Progenitor cell of endocrine pancreas (in vitro differentiated cells): ENCODE measurements at places on chromosomes 4 and X. TPM values are rescaled to one million over a fixed set of nuclear protein-coding genes. Genes with fewer than 3 reads are reported as not detected.

DNA sequence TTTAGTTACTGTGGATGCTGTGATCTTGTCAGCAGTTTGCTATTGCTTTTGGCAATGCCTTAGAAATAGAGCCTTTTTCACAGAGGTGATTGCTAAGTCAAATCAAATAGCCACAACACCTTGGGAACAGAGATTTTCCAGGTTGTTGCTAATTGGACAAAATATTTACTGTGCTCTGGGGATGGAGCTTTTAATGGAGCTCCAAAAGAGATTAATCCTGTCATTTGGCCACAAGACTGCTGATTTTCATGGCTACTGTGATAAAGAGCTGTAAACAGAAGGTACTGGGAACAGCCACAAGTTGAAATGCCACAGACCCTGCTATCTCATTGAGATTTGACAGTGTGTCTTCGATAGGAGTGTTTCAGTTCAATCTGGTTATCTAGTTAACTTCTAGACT lies 1715.2 kb upstream of the ADGRL3 start:
- peaks cover 5% of the 10 kb centered on the region for H3K4me1 ChIP-seq
- no peak for DNase-seq
- no peak overlapping the region for H3K27ac ChIP-seq
- H3K36me3 ChIP-seq = no peaks in the 10 kb centered on the region
- no peak overlapping the region for H3K4me3 ChIP-seq
- no peaks in the 10 kb centered on the region for H3K27me3 ChIP-seq

The LRAT gene
- total RNA-seq = 22.6 and 23.3 TPM in 2 replicates

- peaks cover 4% of the 10 kb centered on the region for H3K4me1 ChIP-seq
- peaks cover 21% of the 10 kb centered on the region for H3K36me3 ChIP-seq
- H3K27me3 ChIP-seq = no peaks in the 10 kb centered on the region
- no peak overlapping the region for H3K27ac ChIP-seq
These were observed 65.5 kb upstream of the FHDC1 start for GRCh38 chr4:152870606-152871005.

GRCh38 chrX:96770315-96770714 lies 85.7 kb downstream of the DIAPH2 start:
- no peak for DNase-seq
- H3K27me3 ChIP-seq = no peaks in the 10 kb centered on the region
- H3K4me1 ChIP-seq = no peaks in the 10 kb centered on the region
- H3K36me3 ChIP-seq = no peaks in the 10 kb centered on the region

DNA sequence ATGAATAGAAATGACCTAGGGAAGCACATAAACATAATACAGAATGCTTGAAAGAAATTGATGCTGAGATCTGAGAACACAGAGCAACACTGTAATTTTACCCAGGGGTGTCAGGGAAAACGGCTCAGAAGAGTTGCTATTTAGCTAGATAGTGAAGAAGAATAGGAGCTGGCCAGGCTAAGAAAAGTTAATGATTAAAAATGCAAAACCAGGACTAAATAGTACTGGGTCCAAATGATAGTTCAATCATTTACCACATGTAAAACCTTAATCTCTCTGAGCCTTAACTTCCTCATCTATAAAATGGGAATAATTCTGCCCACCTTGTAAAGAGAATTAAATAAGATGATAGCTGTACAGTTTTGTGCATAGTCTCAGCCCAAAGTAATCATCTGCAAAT lies 97.1 kb downstream of the PARM1 start:
- H3K27ac ChIP-seq = no peak overlapping the region
- DNase-seq = no peak
- peaks cover 3% of the 10 kb centered on the region for H3K4me1 ChIP-seq
- no peaks in the 10 kb centered on the region for H3K27me3 ChIP-seq

GRCh38 chr4:10413177-10413576 lies 44.0 kb downstream of the ZNF518B start:
- no peak overlapping the region for H3K27ac ChIP-seq
- H3K4me1 ChIP-seq = peaks cover 1% of the 10 kb centered on the region
- H3K27me3 ChIP-seq = no peaks in the 10 kb centered on the region
- DNase-seq = no peak
- no peaks in the 10 kb centered on the region for H3K36me3 ChIP-seq

The TBC1D1 gene
- 120 and 138 TPM in 2 replicates for total RNA-seq

The BEX2 gene
- 36.0 and 42.0 TPM in 2 replicates for total RNA-seq

The PDZD4 gene
- 4.5 and 4.8 TPM in 2 replicates for total RNA-seq

The TLR1 gene
- 3.0 and 3.1 TPM in 2 replicates for total RNA-seq

DNA sequence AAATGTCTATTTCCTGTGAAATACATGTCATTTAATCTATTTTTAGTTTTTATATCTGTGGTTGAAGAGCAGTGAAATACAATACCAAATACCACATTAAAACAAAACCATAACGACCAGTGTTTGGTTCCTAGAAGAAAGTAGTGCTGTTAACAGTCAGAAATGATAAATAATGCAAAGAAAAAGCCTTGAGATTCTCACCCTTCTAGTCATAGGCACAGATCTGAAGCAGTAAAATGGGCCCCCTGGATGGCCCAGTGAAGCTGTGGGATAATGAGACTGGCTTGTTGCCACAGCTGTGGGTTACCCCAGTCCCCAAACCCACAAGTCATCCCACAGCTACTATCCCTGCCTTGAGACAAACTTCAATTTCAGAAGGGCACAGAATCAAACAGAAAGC lies 137.3 kb upstream of the RPL34 start:
- no peaks in the 10 kb centered on the region for H3K4me1 ChIP-seq
- no peak for DNase-seq
- no peak overlapping the region for H3K4me3 ChIP-seq
- H3K27me3 ChIP-seq = no peaks in the 10 kb centered on the region
- H3K27ac ChIP-seq = no peak overlapping the region
- no peaks in the 10 kb centered on the region for H3K36me3 ChIP-seq

The EDNRA gene
- 12.2 and 13.3 TPM in 2 replicates for total RNA-seq

DNA sequence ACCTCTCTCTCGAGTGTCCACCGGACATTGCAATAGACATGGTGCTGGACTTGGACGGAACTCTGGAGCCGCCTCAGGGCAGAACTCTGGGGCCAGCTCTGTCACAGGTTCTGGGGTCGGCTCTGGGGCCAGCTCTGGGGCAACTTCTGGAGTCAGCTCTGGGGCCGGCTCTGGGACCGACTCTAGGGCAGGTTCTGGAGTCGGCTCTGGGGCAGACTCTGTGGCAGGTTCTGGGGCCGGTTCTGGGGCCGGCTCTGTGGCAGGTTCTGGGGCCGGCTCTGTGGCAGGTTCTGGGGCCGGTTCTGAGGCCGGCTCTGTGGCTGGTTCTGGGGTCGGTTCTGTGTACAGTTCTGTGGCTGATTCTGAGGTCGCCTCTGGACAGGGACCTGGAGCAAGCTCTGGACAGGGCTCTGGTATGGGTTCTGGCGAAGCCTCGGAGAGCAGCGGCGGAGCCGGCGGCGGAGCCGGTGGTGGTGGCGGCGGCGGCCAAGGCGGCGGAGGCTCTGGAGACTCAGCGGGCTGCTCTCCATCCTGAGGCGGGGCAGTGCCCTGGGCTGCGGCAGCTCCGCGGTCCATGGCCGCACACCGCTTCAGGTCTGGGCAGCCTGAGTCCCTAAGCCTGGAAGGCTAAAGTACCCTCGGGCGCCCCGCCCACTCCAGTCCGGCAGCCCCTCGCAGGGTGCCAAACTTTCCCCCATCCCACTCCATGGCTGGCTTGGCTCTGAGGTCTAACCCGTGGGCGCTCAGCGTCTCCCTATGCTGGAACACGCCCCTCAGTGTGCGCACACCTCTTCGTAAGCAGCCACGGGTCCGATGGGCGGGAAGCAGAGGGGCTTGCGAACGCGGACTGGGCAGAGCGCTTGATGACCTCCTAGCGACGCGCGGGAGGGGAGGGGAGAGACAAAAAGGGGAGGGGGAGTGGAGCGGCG lies at the start of gene DGKK:
Gene DGKK, minus strand, starts transcription at position 723 of the 929 bp plus-strand sequence. Its CDS starts 147 bp downstream, at position 576.
- H3K4me1 ChIP-seq = peaks cover 3% of the 10 kb centered on the region
- H3K4me3 ChIP-seq = peak within 1 kb of the TSS; percentile 70
- peak; percentile 40 for DNase-seq

The NR3C2 gene
- 2.7 and 3.4 TPM in 2 replicates for total RNA-seq

GRCh38 chrX:31092476-31092875 lies 20.6 kb upstream of the FTHL17 start:
- DNase-seq = no peak
- H3K4me3 ChIP-seq = no peak overlapping the region
- H3K36me3 ChIP-seq = no peaks in the 10 kb centered on the region
- H3K27me3 ChIP-seq = no peaks in the 10 kb centered on the region

DNA sequence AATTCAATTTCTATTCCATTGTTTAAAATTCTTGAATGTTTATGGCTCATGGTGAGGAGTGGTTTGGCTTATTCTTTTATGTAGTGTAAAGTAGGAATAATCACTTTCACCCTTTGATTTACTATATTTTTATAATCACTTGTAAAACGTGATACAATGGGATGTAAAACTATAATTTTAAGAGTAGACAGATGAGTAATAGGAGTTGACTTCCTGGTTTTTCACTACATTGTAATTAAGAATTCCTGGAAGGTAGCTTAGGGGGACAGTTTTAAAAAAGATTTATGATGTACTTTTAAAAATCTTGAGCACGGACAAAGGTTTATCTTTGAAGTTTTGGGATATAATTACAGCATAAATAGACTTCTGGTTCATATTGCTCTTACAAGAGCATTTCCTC lies 65.3 kb downstream of the PDGFC start:
- H3K36me3 ChIP-seq = no peaks in the 10 kb centered on the region
- no peak for DNase-seq
- H3K27me3 ChIP-seq = no peaks in the 10 kb centered on the region
- H3K27ac ChIP-seq = no peak overlapping the region
- H3K4me1 ChIP-seq = peaks cover 15% of the 10 kb centered on the region
- H3K4me3 ChIP-seq = no peak overlapping the region

DNA sequence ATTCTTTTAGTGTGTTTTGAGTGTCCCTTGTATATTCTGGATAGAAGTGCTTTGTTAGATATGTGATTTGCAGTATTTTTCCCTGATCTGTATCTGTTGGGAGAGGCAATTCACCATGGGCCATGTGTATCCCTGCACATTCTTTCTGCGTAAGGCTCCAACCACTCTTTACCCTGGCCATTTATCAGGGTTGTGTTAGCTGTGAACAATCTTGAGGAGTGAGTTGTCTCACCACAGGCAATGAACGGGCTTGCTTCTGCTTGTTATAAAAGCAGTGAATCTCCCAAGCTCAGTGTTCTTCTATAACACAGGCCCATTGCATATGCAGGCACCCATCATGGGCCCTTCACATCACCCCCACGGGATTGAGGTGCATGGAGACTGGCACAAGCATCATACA lies 18.9 kb upstream of the SMIM10 start:
- H3K27me3 ChIP-seq = no peaks in the 10 kb centered on the region
- no peak for DNase-seq
- H3K27ac ChIP-seq = no peak overlapping the region
- H3K36me3 ChIP-seq = no peaks in the 10 kb centered on the region
- H3K4me3 ChIP-seq = no peak overlapping the region

DNA sequence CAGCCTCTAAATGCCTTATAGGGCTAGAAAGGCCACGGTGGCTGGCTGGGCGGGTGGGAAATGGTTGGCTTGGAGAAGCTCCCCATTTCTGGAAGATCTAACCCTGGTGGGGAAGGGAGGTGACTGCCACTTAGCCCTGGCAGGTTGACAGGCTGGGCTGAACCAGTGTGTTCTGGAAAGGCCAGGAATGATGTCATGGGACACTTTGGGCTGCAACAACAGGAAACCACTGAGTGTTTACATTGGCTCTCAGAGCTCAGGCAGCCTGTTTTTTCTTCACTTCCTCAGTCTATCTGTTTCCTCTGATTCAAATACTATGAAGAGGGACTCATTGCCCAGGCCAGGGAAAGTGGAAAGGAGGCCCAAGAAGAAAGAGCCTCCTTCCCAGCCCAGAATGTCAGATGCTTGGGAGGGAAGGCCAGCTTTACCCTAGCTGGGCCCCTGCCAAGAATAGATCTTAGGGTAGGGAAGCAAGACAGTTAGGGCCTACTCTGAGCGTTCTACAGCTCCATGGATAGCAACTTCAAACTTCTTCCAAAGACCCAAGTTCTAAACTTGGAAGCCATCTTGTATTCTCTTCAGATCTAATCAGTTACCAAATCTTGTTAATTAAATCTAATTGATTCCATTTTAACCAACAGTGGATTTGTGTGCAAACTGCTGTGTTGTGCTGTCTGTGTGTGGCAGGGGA lies 65.8 kb upstream of the MSN start:
- no peak for DNase-seq
- H3K27ac ChIP-seq = no peak overlapping the region
- no peaks in the 10 kb centered on the region for H3K27me3 ChIP-seq
- H3K4me1 ChIP-seq = no peaks in the 10 kb centered on the region
- no peaks in the 10 kb centered on the region for H3K36me3 ChIP-seq

GRCh38 chr4:106316773-106317409 lies 541 bp downstream of the AIMP1 start:
- no peak overlapping the region for H3K27ac ChIP-seq
- H3K4me3 ChIP-seq = no peak overlapping the region
- H3K36me3 ChIP-seq = peaks cover 14% of the 10 kb centered on the region
- peaks cover 17% of the 10 kb centered on the region for H3K4me1 ChIP-seq
- H3K27me3 ChIP-seq = no peaks in the 10 kb centered on the region

- no peaks in the 10 kb centered on the region for H3K36me3 ChIP-seq
- H3K27me3 ChIP-seq = no peaks in the 10 kb centered on the region
- peak overlapping the region; percentile 29 for H3K27ac ChIP-seq
- H3K4me3 ChIP-seq = no peak overlapping the region
- peak; percentile 15 for DNase-seq
These were observed 73.8 kb upstream of the FREM3 start for GRCh38 chr4:143773998-143774895.

The GYPE gene
- not detected in 2 replicates for total RNA-seq

DNA sequence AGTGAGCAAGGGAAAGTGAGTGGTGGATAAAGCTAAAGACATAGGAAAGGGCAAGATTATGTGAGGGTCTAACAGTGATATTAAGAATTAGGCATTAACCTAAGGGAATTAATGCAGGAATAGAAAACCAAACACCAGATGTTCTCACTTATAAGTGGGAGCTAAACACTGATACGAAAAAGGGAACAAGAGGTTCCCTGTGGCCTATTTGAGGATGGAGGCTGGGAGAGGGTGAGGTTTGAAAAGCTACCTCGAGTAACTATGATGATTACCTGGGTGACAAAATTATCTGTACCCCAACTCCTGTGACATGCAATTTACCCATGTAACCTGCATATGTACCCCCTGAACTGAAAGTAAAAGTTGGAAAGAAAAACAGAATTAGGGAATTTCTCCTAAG lies 79.0 kb downstream of the ANXA3 start:
- no peaks in the 10 kb centered on the region for H3K36me3 ChIP-seq
- no peak overlapping the region for H3K27ac ChIP-seq
- no peaks in the 10 kb centered on the region for H3K27me3 ChIP-seq

The CLCN4 gene
- 14.1 and 15.2 TPM in 2 replicates for total RNA-seq

The TRAM1L1 gene
- total RNA-seq = 4.3 and 5.0 TPM in 2 replicates

DNA sequence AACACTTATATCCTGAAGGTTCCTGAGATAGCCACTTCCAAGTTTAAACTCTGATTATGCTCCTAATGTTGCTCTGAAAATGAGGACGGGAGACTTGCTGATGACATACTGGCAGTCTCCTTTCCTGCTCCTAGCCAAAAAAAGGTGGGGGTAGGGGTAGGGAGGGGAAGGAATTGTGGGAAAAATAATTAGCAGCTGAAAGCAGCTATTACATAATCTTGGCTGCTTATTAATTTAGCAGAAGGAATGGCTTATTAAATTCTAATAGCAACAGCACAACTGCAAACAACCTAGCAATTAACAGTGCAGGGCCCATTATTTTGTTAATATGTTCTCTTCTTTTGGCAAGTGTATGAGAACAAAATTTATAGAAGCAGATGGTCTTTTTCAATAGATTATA lies 2.0 kb upstream of the AP1S2 start:
- peaks cover 10% of the 10 kb centered on the region for H3K27me3 ChIP-seq
- H3K4me3 ChIP-seq = peak overlapping the region; percentile 40
- H3K4me1 ChIP-seq = peaks cover 20% of the 10 kb centered on the region
- peaks cover 4% of the 10 kb centered on the region for H3K36me3 ChIP-seq

The MAGEB10 gene
- not detected in 2 replicates for total RNA-seq

GRCh38 chr4:71630803-71631202 lies 153.1 kb downstream of the GC start:
- H3K4me1 ChIP-seq = peaks cover 3% of the 10 kb centered on the region
- peaks cover 16% of the 10 kb centered on the region for H3K36me3 ChIP-seq
- DNase-seq = no peak
- no peak overlapping the region for H3K27ac ChIP-seq
- H3K27me3 ChIP-seq = no peaks in the 10 kb centered on the region
- H3K4me3 ChIP-seq = no peak overlapping the region
